ENCODE measurements at places on chromosomes 7 and 10.

- DNase-seq: no peak
Observed at GRCh38 chr7:39069031-39069430, 91.3 kb downstream of the POU6F2 start.

- no peak for DNase-seq
Observed at GRCh38 chr10:125757742-125758141, 17.9 kb downstream of the MMP21 start.

DNA sequence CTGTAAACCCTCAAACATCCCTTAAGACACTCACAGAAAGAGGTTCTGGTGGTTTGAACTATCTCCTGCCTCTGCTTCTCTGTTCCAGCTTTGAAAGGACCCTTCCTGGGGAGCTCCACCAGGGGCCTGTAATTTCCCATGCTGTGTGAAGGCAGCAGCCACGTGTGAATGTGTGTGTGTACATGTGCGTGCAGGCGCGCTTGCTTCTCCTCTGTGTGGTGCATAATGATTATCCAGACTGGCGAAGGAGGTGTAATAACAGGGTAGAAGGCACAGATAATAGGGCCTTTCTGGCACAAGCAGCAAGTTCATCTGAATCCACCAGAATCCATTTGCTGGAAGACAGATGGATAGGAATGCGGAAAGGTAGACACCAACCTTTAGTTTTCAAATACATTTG, 466.5 kb downstream of the GRID1 start:
- DNase-seq: no peak

DNA sequence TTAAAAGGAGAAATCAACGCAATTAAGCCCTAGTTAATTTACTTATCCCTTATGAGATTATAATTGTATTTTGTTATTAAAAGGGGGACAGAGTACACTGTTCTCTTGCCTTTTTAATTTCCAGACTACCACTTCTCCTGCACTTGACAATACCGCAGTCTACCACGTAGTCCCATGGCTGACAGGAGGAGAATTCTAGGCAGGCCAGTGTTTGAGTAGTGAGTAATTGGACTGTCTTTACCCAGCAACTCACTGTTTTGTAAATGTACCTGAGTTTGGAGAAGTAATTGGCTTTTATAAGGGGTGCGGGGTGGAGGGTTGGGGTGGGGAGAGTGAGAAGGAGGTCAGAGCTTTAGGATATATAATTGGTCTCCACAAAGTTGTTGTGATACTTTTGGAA, 85.4 kb downstream of the CFTR start:
- DNase-seq: no peak

DNA sequence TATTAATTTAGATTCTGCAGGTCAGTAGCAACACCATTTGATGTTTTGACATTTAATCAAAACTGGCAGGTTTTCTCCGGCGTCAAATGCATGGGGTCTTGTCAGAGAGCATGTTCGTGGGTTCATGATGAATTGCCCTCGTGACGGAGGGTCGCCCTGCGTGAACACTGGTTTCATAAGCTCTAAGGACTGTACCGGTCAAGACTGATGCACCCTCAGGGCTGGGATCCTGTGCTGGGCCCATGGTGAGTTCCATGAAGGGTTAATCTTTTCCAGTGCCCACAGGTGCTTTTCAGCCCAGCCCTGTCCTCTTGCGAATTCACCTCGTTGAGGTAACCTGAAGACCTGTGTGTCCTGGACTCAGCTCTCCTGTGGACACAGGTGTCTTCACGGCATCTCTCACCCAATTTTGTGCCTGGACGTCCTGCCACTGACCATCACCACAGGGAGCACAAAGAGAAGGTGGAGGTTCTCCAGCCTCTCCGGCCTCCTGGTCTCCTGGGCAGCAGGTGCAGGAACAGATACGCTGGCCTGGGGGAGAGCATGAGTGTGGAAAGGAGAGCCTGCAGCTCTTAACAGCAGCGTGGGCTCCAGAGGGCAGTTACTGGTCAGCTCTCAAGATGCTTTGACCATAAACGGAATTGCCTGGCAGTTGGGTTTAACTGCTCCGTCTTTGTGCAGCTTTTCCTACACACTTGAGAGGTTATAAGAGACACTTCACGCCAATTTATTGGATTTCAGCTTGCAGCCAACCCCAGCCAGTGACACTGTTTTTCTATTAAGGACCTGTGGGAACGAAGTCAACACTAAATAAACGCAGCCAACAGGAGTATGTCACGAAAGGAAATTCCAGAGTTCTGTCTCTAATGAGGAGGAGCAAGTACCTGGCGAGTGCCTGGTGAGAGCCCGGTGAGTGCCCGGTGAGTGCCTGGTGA, 37.4 kb upstream of the CFAP46 start:
- no peak for DNase-seq

DNA sequence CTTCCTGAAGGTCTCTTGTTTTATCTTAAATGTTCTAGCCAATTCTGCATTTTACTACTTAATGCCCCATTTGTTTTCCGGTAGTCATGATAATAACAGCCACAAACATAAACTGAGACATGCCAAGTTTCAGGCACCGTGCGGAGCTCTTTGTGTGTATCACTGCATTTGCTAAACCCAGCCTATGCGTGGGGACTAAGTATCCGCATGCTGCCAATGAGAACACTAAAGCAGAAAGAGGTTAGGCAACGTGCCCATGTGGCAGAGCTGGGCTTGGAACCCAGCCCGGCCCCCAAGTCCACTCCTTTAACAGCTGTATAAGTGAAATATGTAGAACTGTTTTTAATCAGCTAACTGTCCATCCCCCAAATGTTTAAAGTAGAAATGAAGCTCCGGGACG, 54.1 kb downstream of the SLIT1 start:
- DNase-seq: no peak

- DNase-seq: no peak
Observed at GRCh38 chr7:125459038-125459437, 529.4 kb upstream of the POT1 start.

DNA sequence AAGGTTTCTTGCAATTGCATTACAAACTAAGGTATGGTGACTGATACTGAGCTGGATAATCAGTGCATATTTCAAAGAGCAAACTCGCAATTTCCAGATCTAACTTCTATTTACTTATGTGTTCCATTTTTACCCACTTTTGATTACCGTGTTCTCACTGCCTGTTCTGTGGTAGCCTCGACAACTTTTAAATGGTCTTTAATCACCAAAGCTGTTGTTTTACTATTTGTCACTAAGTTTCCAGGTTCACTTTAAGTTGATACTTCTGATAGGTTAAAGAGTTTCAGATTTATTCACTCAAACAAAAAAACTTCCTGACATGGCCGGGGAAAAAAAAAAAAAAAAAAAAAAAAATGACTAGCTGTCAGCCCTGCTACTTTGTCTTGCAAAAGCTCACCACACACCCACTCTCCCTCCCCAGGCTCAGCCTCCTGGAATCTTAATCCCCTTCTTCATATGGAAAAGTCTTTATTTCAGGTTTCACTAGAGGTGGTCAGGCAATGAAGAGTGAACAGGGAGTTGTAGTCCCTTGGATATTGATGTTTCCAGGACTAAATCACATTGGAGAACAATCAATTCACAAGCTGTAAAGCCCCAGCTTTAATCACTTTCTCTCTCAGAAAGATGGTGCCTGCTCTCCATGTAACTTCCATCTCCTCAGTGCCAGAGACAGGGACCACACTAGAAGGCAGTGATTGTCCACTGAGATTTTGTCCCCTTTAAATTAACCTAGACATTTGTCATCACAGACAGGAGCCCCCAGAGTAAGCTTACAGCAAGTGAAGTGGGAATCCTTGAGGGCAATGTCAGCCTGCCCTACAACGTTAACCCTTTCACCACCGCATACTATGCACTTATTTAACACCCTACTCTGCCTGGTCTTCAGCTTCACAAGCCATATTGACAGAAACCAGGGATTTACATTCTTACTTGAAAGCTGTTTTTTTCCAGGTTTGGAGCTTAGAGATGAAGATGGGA, 749.1 kb upstream of the SORCS1 start:
- DNase-seq: no peak

DNA sequence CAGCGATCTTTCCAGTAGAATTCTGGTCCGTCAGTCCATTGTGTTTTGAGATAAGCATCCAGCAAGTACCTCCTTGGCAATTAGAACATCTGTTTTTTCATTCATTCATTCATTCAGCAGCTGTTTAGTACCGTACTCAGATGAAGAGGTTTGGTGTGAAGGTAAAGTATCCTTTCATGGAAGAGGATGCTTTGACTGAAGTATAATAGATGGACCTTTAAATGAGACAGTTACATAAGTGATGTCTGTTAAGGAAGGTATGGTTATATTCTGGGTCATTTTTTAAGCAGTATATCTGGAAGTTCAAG, 1.2 kb downstream of the MAPK8 start:
- no peak for DNase-seq

DNA sequence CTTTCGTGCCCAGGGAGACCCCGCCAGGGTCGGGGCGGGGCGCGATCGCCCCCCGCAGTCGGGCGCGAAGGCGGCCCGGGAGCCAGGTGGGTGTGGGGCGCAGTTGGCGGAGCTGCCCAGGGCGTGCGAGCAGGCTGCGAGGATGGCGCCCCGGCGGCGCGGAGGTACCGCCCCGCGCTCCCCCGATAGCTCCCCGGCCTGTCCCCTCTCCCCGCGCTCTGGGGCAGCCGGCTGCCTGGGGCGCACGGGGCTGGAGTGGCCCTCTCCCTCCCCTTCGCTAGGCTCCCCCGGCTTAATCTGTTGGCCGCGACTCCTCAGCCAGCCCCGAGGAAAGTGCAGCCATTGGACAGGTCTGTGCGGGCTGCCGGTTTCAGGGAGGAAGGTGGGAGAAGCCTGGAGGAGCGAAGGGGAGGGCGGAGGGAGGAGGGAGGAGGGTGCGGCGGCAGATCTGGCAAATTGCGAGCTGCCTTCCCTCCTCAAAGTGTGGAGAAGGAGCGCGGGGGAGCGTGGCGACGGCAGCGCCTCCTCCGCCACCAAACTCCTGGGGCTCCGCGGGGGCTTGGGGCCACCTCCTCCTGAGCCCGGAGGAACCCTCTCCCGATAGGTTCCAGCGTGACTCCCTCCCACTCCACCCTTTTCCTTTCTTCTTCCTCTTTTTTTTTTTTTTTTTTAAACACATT, 361 bp upstream of the PLXDC2 start:
- DNase-seq: no peak

- DNase-seq: no peak
Observed at GRCh38 chr7:47488969-47489342, 93.0 kb downstream of the TNS3 start.

DNA sequence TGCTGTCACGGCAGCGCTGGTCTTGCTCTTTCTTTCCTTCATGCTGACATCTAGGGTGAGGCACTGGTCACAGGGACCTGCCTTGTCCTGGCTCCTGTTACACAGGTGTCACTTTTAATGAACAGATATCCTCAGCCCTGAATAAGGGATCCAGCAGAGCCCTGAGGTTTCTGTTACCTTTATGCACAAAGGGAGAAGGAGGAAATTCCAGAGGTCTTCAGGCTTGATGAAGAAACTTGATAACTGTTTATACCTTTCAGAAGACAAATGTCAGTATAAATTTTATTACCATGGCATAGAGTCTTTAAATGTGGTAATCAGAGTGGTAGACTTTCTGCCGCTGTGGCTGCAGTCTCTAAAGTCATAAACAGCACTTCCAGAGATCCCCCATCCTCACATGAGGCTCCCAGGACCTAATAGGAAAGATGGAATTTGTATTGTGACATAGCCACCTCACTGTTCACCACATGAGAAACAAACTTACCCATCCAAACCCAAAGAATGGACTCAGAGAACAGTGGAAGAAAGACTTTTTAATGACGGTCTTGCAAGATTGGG, 2.7 kb downstream of the LRRC27 start:
- no peak for DNase-seq

DNA sequence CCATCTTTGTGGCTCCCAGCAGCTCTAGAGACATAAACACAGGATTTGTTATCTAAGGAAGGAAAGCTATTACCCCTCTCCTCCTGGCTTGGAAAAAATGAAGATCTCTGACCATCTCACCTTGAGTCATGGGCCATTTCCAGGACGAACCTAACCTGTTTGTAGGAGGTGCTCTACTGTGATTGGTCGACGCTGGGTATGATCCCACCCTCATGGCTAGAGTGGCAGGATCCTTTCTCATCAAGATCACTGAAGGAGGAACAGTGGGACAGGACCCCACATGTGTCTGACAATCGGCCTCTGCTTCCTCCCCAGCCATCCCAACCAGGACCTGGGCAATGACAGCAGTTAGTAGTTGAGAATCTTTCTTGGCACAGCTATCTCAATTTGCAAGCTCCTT, 144.1 kb downstream of the EMX2 start:
- no peak for DNase-seq

GRCh38 chr7:5525271-5526099, 101.9 kb upstream of the TNRC18 start:
- no peak for DNase-seq

DNA sequence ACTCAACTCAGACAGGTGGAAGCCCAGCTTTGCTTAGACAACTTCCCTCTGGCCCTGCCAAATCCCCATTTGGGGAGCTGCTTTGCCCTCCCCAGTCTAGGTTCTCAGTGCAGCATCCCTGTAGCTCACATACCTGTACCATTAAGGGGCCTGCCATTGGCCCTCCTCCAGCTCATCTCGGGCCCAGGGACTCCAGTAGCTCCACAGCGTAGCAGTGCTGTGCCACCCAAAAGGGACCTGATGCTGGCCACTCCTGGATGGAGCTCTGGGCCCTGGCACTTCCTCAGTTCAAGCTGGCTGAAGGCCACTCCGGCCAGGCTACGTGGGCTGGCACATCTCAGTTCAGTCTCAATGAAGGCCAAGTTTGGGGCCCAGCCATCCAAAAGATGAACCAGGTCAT, 7.4 kb downstream of the LRIT1 start:
- no peak for DNase-seq

- no peak for DNase-seq
Observed at GRCh38 chr10:119115926-119116325, 12.0 kb downstream of the DENND10 start.

- DNase-seq: no peak
Observed at GRCh38 chr10:95796504-95796903, 40.5 kb downstream of the ENTPD1 start.

DNA sequence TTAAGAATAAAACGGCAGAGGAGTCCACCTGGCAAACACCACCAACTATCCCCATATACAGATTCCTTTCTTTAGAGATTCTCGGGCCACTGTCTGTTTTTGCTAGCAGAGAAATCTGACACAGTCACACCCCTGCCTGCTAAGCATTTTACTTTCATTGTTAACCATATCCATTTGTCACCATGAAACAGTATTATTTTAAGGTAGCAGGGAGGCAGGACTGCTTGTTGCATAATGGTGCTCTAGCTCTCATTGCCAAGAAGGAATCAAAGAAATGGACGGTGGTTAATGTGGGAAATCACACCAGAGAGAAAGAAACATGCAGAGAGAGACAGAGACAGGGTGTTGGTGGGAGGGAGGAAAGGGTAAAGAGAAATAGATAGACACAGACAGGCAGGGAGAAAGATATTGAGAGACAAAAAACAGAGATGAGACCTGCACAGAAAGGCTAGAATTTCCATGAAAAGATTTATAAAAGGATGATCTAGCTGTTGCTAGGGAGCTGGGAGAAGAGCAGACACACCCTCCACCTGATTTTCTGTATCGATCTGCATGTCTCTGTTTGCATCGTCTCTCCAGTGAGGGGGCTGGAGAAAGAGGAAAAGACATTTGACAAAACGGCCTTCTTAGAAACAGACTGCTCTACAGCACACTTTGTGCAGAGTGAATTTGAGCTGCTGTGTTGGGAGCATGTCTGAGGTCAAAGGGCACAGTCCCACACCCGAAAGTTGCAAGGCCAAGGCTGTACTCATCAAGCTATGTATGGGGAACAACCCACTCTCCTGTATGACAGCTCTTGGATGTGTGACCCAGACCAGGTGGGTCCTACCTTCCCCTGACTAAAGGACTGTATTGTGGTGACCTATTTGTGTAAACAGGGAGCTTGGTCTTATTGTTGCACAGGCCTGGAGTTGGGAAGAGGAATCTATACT, 303.1 kb downstream of the FZD1 start:
- no peak for DNase-seq
